Posterior vena cava (tissue), 2 donors: ENCODE measurements at places on chromosomes 2 and 18.

DNA sequence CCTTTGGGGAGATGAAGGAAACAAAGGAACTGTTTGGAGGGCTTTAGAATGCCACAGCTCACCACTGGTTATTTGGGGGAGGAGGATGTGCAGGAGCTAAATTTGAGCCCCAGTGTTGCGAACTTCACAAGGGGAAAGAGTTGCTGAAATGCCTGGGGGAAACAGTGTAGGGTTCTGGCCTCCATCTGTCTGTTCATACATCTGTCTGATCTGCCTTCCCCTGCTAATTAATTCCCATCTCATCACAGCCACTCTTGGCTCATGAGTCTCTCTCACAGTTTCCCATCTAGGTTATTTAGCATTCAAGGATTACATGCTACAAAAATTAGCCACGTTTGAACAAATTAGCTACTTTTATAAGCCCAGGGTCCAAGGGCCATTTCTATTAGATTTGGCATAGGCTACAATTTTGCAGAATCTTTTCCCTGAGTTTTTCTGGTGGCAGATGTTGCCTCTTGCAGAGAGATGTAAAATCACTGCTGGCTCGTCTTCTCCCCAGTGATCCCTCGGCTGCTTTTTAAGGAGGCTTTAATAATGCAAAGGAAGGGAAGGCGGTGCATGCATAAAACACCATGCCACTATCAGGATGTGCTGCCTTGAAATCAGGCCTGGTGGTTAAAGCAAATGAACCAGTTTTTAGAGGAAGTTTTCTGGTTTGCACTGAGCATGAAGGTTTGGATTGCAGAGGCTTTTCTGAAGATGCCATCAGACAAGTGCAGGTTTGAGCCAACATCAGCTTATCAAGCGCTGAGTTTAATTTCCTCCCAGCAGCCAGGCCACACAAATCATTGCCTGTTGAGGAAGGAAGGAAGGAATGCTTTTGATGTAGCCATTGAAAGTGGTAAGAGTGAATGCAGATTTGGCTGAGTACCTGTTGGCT is 35.0 kb downstream of the ADD2 start:
- no peak for DNase-seq

GRCh38 chr2:105364436-105365139 is 27.2 kb downstream of the C2orf49 start:
- no peak for DNase-seq

- DNase-seq = no peak
These were observed 1082.9 kb upstream of the CDH2 start for GRCh38 chr18:29259838-29260237.

- no peak for DNase-seq
These were observed 324.9 kb upstream of the MEX3C start for GRCh38 chr18:51522338-51522737.

- no peak for DNase-seq
These were observed 100.0 kb downstream of the MYO3B start for GRCh38 chr2:170277951-170278350.

DNA sequence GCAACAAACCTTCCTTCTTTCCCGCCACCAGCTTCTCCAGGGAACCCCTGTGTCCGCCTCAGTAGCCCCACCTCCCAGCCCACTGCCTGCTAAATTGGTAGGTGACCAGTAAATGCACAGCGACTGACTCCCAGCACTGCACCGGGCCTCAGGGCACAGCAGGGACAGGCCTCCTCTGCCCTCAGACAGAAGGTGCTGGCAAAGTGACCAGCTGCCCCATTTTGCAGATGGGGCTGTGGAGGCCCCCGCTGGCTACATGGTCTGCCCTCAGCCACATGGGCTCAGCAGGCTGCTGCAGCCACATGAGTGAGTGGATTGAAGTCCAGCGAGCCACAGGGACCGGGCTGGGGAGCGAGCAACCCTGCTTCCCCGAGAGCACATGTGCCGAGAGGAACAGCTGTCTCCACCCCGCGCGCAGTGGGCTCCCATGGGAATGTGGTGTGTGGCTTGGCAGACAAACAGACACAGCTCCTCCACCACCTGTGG is 7.8 kb upstream of the NPPC start:
- peak; percentile 65 for DNase-seq

DNA sequence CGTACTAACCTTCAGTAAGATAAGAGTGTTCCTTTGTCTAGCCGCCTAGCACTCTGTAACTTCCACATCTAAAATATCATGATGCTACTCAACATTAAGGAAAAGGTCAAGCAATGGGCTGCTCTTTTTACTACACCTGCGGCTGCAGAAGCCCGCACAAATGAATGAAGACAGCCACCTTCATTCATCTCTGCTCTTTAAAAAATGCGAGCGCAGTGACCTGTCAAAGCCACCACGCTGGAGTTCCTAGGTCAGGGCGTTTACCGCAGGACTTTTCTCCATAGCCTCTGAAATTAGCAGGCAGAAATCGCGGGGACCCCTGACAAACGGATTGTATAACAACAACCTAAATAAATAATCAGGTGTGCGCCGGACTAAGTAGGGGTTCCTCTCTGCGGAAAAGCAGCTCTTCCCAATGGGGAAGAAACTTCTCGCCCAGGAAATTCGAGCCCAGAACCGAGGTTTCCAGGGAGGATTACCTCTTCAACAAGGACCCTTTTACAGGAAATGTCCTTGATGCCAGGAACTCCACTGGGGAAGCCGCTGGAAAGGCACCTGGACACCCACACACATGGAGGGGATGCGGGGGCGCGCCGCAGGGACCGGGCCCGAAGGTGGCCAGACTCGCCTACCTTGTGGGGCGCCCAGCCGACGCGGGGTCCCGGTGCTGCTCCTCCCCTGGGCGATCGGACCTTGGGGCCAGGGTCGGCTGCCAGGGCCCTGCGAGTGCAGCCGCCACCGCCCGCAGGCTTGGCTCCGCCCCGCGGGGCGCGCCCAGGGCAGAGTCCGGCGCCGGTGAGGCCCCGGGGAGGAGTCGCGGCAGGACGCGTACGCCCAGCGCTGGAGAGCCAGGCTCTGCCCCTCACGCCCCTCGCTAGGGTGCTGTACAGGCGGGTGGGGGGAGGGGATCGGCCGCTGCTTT is at the start of gene CCDC68:
TSS of gene CCDC68 (minus strand) at position 758 of the 922 bp plus-strand sequence. CDS start 16,670 bp downstream, outside the sequence.
- no peak for DNase-seq

DNA sequence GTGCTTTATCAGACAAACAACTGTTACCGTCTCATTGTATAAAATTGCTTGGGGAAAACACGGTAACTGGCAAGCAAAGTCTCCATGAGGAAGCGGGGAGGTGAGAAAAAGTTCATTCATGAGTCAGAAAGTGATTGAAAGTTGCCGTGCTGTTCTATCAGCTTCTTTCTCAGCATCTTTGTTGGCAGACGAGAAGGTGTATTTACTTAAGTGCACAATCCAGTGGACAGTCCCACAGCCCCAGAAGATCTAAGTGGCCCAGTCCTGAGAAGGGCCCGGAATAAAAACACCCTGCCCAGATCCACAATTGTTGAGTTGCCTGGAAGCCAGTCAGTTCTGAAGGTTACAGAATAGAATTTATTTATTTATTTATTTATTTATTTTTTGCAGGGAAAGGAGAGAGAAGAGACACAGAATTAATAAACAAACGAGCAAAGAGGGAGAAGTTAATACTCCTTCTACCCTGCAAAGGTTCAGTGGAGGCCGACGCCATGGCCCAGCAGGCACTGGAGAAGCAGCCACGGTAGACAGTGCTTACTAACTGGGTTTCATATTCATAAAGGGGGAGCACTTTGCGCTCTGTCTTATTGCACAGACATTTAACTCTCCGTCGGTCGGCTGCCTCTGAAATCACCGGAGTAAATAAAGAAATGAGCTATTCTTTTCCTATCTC is 676.0 kb upstream of the SALL3 start:
- no peak for DNase-seq
